ENCODE measurements at places on chromosomes 1 and 21. TPM values are rescaled to one million over a fixed set of nuclear protein-coding genes. Genes with fewer than 3 reads are reported as not detected.

The BOLA1 gene
- 23.6 TPM for total RNA-seq

The TFF2 gene
- not detected for total RNA-seq

The CFHR3 gene
- total RNA-seq = not detected

The RGS7 gene
- total RNA-seq = not detected

The SLC45A3 gene
- 1.5 TPM for total RNA-seq

The ITPKB gene
- total RNA-seq = 30.0 TPM

The IL12RB2 gene
- 108 TPM for total RNA-seq

The CD1B gene
- total RNA-seq = not detected

The KRTCAP2 gene
- 237 TPM for total RNA-seq

The SPRR3 gene
- total RNA-seq = not detected

The FNDC10 gene
- total RNA-seq = 11.8 TPM

The FRRS1 gene
- total RNA-seq = 1.2 TPM

The RNF186 gene
- total RNA-seq = not detected

The CFAP126 gene
- not detected for total RNA-seq

The ASCL5 gene
- total RNA-seq = not detected

The FAM110D gene
- 0.07 TPM for total RNA-seq

The ZNF669 gene
- 8.7 TPM for total RNA-seq

The CFAP74 gene
- total RNA-seq = not detected

The UBXN10 gene
- 0.39 TPM for total RNA-seq

The LCK gene
- 221 TPM for total RNA-seq

The CALML6 gene
- 0.32 TPM for total RNA-seq

The TSPAN1 gene
- total RNA-seq = 0.46 TPM

The C1orf94 gene
- not detected for total RNA-seq

The BGLAP gene
- 2.2 TPM for total RNA-seq

The ADGRL4 gene
- total RNA-seq = not detected

The OR2G3 gene
- total RNA-seq = not detected

The PLPPR4 gene
- not detected for total RNA-seq

Data from activated T-helper 2 cell treated with anti-CD3 and anti-CD28 coated beads, Interferon-gamma antibody, Interleukin-2, Interleukin-4, amounts not matched to agents 10 μg/mL and 5 μg/mL and 100 μg/mL, durations not matched to agents 14 hours and 24 hours and 36 hours (primary cell).